ENCODE measurements at places on chromosomes 16 and 17.

DNA sequence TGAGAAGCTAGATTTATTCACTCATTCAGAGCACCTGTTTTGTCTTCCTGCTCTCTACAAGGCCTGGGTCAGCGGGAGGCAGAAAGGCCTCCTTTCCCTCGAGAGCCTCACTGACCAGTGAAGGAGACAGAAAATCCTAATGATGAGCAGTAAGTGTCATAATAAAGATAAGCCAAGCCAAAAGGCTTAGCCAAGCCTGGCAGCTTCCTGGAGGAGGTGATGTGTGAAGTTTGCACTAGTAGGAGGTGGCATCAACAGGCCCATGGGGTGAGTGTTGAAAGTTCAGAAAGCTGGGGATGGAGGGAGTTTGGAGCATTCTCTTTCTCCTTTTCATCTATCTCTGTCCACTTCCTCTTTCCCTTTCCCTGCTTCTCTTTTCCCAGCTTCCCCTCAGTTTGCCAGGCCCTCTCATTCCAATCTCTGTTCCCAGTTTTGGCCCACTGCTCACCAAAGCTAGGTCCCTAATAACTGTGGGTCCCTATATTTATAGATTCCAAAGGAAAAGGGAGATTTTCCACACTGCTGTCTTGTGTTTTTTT, 16.5 kb upstream of the SPNS3 start:
- no peak for DNase-seq

- DNase-seq, result no peak
These were observed 32.7 kb upstream of the MON1B start for GRCh38 chr16:77158293-77158692.

DNA sequence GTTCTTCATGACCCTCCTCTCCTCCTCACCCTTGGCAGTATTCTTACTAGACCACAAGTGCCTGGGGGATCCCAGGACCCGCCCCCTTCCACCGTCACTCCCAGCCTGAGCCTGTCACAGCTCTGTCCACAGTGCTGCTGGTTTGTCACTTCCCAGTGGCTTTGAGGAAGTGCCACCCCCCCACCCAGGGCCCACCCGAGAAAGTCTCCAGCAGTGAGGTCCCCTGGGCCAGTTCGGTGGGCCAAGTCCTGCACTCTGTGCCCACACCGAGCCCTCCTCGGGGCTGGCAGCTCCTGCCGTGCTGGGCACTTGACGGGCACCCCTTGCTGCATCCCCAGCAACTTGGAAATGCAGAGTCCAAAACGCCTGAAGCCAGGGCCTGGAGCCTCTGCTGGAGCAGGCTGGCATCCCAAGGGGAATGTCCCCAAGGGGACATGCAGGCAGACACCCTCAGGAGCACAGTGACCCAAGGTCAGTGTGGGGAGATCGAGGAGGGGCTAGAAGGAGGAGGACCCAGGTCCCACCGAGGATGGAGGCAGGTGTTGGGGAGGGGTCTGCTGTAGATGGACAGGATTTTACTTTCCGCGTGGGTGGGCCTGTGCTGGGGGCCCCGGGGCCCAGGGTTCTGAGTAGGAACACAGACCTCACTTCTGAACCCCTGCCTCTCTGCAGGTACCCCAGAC, 15.5 kb downstream of the MMP15 start:
- no peak for DNase-seq

DNA sequence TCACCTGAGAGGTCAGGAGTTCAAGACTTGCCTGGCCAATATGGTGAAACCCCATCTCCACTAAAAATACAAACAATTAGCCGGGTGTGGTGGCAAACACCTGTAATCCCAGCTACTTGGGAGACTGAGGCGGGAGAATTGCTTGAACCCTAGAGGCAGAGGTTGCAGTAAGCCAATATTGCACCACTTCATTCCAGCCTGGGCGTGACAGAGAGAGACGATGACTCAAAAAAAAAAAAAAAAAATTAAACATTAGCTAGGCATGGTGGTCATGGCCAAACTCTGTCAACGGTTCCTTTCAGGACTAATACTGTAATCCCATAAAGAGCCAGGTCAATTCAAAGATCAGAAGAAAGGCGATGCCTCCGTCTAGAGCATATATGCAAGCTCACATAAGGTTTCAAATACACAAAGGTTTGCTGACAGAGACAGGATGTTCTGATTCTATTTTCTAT, 2.4 kb downstream of the RNF157 start:
- no peak for DNase-seq

GRCh38 chr16:24253192-24253591, 2.9 kb upstream of the CACNG3 start:
- DNase-seq, result no peak

DNA sequence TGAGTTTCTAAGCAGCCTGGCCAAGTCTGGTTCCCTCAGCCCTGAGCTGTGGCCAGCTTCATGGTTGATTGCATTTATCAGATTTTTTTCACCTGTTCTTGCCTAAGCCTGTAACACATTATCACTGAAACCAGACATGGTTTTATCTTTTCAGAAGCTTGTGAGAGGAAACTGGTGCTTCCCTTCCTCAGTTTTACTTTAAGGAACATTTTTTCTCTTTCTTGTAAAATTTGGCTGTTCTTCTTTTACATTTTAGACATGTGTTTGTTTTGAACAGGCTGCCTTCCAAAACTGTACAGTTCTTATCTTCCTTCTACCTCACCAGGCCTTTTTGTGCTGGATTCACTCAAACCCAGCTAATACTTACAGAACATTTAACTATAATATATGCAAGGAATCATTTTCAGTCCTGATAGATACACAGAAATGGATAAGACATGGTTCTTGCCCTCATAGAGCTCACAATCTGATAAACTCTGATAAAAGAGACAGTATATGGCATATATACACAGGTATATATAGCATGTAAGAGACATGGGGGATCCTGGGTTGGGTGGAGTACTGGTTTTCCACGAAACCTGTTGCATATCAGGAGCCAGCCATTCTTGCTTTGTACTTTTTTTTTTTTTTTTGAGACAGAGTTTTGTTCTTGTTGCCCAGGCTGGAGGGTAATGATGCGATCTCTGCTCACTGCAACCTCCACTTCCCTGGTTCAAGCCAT, 44.5 kb downstream of the ZNRF1 start:
- no peak for DNase-seq

DNA sequence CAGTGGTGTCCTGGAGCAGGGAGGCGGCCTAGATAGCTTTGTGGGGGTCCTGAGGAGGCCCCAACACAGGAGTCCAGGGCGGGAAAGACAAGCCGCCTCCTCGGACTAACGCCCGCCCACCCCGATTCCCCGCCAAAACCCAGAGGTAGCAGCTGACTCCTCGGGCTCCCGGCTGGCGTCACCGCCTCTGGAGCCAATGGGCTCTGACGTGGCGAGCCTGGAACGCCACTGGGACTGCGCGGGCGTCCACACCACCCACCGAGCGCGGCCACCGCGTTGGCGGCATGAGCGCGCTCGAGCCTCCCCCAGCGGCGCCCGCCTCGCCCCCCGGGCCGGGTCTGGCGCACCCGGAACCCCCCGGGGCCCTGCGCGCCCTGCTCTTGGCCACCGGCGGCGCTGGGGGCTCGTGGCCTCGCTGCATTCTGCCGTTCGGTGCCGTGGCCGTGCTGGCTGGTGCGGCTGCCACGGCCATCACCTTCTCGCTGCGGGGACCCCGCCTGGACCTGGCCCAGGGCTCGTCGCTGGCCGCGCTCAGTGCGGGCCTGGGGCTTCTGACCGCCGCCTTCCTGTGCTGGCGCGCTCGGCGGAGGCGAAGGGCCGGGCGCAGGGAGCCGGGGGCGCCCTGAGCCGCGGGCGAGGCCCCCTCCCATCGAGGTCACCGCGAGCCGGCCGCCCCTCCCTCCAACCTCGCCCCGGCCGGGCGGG, 3.4 kb upstream of the NTN3 start:
- no peak for DNase-seq

GRCh38 chr16:19840524-19841110, 44.0 kb downstream of the GPRC5B start:
- no peak for DNase-seq

GRCh38 chr16:30184891-30185682, 1.7 kb downstream of the CORO1A start:
- no peak for DNase-seq

DNA sequence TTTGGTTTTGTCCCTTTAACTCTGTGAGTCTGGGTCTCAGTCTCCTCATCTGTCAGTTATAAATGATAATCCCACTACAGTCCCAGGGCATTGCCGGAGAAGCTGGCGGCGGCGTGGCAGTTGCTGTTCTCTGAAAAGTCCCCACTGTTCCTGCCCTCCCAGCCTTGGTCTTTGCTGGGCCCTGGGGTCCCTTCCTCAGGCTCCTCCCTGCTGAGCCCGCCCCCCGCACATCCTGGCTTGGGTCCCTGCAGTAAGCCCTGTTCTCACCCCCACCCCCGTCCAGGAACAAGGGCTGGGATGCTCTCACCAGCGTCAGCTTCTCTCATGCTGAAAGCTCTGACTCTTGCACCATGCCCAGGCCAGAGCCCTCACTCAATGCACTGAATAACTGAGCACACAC, 35.3 kb upstream of the PEMT start:
- DNase-seq, result no peak

DNA sequence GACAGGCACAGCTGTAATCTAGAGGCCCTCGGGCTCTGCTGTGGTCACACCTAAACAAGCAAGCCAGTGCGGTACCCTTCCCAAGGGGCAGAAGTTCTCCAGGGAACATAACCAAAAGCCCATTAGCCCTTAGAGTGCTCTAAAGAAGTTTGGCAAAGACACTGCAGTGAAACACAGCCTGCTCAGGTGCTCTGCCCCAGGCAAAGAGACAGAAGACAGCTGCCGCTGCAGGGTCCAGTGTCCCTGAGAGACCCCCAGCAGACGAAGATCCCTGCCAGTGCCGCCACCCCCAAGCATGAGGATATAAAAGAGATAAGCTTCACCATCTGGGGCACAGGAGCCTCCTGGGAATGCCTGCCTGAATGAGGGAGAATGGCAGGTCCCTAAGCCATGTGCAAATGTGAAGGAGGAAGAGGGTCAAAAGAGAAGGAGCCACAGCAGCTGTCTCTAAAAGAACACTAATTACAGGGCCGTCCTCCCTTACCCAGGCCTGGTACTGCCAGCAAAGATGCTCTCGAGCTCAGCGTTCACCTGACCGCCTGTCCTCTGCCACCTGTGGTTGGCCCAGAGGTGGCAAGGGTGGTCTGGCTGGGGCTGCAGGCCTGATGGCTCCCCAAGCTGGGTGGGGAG, 29.7 kb downstream of the CUEDC1 start:
- DNase-seq, result no peak

DNA sequence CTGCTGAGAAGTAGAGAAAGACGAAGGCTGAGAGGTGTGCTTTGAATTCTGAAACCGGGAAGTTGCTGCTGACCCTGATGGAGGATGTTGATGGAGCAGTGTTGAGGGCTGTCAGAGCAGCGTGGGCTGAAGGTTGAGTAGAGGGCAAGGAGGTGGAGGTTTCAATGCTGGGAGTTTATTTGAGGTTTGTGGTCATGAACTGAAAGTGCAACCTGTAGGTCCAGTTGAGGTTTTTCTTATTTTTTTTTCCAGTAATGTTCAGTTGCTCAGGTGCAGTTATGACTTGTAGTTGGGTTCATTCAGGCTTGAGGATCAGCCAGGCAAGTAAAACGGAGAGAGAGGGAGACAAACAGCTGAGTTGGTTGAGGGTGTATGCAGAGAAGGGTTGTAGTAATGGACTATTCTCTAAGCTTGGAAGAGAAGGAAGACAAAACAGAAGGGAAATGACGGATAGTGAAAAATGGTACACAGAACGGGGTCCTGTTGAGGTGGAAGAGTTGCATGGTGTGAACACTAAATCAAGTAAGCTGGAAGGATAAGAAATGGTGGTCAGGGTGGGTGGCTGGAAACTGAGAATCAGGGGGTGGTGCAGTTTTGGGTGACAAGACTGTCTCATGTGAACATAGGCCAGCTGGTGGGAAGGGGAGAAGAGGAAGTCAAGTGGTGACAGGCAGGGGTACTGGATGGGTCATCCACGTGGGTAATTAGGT, 8.7 kb upstream of the UBE2G1 start:
- DNase-seq, result no peak

GRCh38 chr17:55285340-55286301, 20.9 kb downstream of the HLF start:
- no peak for DNase-seq

DNA sequence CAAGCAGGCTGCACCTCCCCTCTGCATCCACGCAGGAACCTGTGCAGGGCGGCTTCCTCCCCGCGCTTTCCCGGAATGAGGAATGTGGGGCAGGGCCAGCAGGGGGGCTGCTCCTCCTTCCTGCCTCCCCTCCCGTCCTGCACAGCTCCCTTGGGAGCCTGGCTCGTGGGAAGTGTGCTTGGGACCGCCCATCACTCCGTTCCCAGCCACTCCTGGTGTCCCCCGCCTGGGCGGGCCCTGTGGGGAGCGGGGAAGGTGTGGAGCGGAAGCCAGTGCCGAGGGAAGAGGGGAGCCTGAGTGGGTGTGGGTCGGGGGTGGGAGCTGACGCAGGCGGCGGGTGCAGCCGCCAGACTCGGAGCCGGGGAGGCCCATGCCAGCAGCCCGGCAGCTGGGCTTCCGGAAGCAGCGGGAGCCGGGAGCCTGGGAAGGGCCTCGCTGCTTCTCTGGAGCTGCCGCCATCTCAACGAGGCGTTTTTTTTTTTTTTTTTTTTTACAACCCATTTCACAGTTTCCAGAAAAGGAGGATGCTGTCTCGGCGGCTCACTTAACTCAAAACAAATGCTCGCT, 24.1 kb downstream of the BAHCC1 start:
- DNase-seq, result no peak

GRCh38 chr17:14902297-14902696, 362.8 kb downstream of the PMP22 start:
- no peak for DNase-seq

- DNase-seq, result no peak
These were observed 497 bp downstream of the SMIM5 start for GRCh38 chr17:75633486-75634375.

DNA sequence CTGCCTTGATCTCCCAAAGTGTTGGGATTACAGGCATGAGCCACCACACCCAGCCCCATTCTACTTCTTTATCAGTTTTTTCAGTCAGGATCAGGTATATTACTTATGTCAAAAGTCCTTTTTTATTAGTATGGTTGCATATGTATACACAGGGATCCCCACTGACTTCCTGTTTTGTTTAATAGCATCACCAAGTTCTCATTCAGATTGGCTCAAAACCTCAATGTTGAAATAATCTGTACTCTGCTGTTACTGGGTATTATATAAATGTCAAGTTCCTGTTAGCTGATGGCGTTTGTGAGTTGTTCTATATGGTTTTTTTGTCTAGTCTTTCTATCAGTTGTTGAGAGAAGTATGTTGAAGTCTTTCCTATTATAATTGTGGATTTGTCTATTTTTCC, 168.5 kb downstream of the BCAS3 start:
- no peak for DNase-seq
